CD8-positive, alpha-beta memory T cell (primary cell): ENCODE measurements at places on chromosomes 5 and 9. TPM values are rescaled to one million over a fixed set of nuclear protein-coding genes. Genes with fewer than 3 reads are reported as not detected.
A peak's percentile ranks its signal among the peaks of the same experiment; 100 is the strongest.

ZNF454 gene
- not detected for total RNA-seq

- DNase-seq: no peak
These were observed 46.2 kb downstream of the TENT4A start for GRCh38 chr5:6759401-6759800.

F2RL2 gene
- total RNA-seq: 0.15 TPM

DNA sequence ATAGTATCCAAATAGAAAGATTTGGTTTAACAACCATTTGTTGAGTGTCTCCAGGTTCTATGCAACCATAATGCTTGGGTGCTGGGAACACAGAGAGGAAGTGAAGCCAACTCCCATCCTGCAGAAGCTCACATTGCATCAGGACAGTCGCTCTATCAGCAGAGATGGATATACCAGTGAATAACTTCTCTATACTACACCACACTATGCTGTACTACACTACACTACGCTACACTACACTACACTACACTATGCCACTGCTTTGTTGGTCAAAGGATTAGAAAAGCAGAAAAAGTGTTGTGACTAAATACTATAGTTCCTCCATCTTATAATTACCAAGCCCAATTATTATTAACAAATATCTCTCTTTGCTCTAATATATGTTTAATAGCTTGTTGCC lies 89.2 kb upstream of the PRRC1 start:
- no peak for DNase-seq

DNA sequence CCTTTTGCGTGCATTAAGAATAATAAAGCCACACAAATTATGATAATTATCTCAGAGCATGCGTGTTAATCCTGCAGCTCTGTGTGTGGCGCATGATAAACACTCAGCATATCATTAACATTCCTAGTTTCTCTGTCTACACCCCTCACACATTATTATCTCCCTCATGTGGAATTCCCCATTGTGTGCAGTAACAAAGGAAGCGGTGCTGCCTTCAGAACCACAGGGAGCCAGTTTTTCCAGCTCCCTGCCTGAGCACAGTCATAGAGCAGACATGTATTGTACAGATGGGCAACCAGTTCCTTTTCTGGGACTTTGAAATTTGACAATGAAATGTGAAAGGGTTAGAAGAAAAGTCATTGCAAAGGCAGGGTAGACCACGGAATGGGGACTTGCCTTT lies 1365.5 kb upstream of the CDH9 start:
- no peak for DNase-seq

DNA sequence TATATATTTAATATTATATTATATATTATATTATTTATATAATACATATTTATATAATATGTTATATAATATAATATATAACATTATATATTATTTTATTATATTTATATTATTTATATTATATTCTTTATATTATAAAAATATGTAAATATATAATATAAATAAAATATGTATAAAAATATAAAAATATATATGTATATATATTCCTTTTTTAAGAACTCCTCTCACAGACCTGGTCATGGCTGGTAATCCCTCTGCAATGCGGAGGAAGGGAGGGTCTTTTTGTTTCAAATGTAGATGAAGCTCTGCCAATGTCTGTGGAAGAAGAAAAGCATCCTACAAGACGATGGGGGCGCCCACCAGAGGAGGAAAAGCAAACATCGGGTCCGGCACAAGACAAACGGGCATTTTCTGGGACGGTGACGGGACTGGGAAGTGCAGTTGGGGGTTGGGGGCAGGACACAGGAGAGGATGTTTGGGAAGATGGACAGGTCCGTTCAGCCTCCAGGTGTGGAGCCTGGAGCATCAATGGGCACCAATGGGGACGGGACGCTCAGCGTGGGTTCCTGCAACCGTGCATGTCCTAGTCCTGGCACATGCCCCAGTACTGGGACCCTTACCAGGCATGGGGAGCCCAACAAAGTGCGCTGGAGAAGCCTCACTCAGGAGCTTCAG lies 194.0 kb downstream of the IRX1 start:
- DNase-seq: no peak

ZNF367 gene
- 47.8 TPM for total RNA-seq

DNA sequence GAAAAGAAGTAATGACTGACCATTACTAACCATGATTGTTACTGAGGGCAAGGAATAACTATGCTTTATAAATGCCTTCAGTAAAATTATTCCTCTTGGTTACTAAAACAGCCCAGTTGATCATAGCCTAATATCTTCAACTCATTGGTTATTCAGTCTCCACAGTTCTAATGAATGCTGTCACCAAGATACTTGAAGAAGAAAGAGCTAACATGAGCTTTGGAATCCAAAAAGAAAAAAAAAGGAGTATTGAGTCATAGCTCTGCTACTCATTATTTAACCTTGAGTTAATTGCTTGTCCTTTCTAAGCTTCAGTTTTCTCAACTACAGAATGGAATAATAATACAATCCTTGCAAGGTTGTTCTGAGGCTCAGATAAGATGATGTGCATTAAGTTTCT lies 187.7 kb downstream of the BRINP1 start:
- no peak for DNase-seq

TRMO gene
- 19.1 TPM for total RNA-seq

- DNase-seq: no peak
These were observed 4.6 kb downstream of the ZNF367 start for GRCh38 chr9:96413302-96414221.

- no peak for DNase-seq
These were observed 438 bp downstream of the NSUN2 start for GRCh38 chr5:6632324-6632887.

DNA sequence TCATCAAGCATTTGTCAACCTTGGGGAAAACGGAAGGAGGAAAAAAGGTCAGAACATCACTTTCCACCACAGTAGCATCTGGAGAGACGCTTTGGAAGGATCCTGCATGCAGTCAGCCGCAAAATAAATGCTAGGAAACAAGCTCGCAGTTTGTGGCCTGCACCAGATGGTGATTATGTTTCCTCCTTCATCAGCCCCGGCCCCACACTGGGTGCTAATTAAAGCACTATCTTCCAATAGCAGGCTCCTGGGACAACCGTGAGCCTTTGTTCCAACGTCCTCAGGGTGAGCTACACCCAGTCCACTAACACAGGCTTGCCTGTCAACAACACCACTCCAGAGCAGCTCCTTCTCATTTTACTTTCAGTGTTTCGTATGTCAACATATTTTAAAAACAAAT lies 64.0 kb downstream of the RNF130 start:
- no peak for DNase-seq

- DNase-seq: no peak
These were observed 239.2 kb downstream of the DOCK8 start for GRCh38 chr9:453832-454231.

DNA sequence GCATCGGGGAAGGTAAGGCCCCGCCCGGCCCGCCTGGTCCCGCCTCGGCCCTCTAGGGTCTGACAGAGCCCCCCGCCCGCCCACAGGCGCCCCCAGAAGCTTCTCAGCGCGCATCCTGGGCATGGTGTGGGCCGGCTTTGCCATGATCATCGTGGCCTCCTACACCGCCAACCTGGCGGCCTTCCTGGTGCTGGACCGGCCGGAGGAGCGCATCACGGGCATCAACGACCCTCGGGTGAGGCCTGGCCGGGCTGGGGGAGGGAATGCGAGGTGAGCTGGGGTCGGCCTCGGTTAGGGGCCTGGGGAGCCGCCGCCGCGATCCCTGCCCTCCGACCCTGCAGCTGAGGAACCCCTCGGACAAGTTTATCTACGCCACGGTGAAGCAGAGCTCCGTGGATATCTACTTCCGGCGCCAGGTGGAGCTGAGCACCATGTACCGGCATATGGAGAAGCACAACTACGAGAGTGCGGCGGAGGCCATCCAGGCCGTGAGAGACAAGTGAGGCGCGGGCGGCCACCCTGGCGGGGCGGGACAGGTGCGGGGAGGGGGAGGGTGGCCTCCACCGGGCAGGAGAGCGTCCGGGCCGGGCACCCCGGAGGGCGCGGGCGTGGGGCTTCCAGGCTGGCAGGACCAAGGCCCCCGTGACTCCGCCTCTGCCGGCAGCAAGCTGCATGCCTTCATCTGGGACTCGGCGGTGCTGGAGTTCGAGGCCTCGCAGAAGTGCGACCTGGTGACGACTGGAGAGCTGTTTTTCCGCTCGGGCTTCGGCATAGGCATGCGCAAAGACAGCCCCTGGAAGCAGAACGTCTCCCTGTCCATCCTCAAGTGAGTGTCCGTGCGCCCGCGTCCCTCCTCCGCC lies 7.1 kb downstream of the LRRC26 start:
- DNase-seq: no peak

DNA sequence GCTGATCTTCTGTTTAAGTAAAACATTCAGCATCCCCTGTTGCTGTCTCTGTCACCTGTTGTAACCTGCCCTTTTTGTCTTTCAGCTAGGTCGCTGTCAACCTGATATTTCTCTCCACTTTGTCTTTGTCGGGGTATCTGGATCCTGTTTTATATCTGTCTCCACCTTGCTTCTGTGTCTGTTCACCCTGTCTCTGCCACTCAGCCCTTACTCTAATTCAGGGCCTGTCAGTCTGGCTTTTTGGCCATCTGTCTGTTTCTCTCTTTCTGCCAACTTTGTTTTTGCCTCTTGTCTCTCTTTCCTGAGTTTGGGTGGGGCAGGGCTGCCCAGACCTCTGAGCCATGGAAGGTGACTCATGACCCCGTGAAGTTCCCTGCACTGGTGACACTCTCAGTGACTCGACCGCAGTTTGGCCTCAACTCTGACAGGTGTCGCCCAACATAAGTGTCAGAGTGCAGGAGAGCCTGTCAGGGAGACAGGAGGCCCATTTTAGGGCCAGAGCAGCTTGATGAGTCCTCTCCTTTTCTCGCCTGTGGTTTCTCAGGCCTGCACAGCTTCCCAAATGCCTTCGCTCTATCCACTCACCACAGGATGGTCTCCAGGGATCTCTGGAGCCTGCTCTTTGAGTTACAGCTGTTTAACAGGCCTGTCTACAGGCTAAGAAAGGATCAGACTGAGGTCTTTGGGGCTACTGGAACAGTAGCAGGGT lies 868 bp downstream of the ZBTB43 start:
- peak; percentile 75 for DNase-seq

PCDHA5 gene
- not detected for total RNA-seq

FAM170A gene
- not detected for total RNA-seq

ANKHD1 gene
- total RNA-seq: 107 TPM

GRCh38 chr9:89342948-89343347 lies 24.6 kb downstream of the SECISBP2 start:
- no peak for DNase-seq

DNA sequence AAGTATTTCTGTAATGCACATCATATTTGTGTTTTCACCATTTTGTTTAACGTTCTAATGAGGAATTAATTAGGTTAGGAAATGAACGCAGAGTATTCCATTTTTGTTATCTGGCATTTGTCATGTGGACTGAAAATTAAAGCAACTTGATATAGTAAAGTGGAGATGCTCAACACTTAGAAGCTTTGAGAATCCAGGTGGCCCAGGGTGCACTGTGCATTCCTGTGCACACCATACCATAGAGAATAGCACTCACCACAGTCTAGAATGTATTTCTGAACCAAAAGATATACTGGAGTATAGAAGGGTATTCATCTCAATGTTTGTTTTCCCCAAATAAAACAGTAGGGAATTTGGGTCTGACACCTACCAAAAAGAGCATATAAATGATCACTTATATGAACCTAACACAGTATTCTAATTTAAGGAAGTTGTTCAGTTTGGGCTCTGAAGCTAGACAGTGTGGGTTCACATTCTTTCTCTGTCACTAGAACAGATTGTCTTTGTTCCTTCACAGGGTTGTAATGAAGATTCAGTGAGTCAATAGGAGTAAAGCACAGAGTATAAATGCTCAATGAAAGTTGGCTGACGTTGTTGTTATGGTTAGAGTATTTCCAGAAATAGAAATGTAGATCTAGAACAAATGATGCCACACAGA lies 125.6 kb upstream of the DMRT1 start:
- no peak for DNase-seq
